ENCODE measurements at places on chromosomes 13 and 19.

DNA sequence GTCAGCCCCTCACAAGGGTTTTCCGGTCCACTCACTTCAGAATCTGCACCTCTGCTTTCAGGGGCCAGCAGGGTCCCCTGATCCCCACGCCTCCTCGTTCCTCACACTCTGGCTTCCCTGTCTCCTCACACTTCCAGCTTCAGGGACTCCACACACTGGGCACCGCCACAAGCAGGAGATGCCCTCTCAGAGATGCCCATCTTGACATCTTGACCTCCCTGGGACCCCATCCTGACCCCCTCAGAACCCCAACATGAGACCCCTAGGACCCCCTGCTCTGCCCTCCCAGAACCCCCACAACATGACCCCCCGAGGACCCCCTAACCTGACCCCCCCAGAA lies 2.7 kb downstream of the MAP2K2 start:
- H3K4me1 ChIP-seq: peaks cover 17% of the 10 kb centered on the region
- H3K27ac ChIP-seq: peak overlapping the region; percentile 72
- DNase-seq: no peak
- H3K27me3 ChIP-seq: peaks cover 2% of the 10 kb centered on the region
- H3K36me3 ChIP-seq: peaks cover 21% of the 10 kb centered on the region
- peak overlapping the region; percentile 44 for H3K4me3 ChIP-seq

- no peaks in the 10 kb centered on the region for H3K4me1 ChIP-seq
- no peaks in the 10 kb centered on the region for H3K36me3 ChIP-seq
- peaks cover 18% of the 10 kb centered on the region for H3K27me3 ChIP-seq
- no peak overlapping the region for H3K4me3 ChIP-seq
- no peak for DNase-seq
Measured at GRCh38 chr19:7327802-7328201, 20.9 kb upstream of the ARHGEF18 start.

GRCh38 chr19:51760697-51761356 lies at the start of gene FPR2:
FPR2 (plus strand) TSS chr19:51761180; CDS start chr19:51768659, 7,479 bp downstream.
- peaks cover 9% of the 10 kb centered on the region for H3K27me3 ChIP-seq
- no peak within 1 kb of the TSS for H3K27ac ChIP-seq
- H3K4me1 ChIP-seq: no peaks in the 10 kb centered on the region

- no peak for DNase-seq
- H3K4me1 ChIP-seq: peaks cover 5% of the 10 kb centered on the region
- no peak overlapping the region for H3K4me3 ChIP-seq
- peaks cover 12% of the 10 kb centered on the region for H3K27me3 ChIP-seq
- H3K36me3 ChIP-seq: no peaks in the 10 kb centered on the region
Measured at GRCh38 chr19:30061223-30062064, 119.4 kb downstream of the URI1 start.

DNA sequence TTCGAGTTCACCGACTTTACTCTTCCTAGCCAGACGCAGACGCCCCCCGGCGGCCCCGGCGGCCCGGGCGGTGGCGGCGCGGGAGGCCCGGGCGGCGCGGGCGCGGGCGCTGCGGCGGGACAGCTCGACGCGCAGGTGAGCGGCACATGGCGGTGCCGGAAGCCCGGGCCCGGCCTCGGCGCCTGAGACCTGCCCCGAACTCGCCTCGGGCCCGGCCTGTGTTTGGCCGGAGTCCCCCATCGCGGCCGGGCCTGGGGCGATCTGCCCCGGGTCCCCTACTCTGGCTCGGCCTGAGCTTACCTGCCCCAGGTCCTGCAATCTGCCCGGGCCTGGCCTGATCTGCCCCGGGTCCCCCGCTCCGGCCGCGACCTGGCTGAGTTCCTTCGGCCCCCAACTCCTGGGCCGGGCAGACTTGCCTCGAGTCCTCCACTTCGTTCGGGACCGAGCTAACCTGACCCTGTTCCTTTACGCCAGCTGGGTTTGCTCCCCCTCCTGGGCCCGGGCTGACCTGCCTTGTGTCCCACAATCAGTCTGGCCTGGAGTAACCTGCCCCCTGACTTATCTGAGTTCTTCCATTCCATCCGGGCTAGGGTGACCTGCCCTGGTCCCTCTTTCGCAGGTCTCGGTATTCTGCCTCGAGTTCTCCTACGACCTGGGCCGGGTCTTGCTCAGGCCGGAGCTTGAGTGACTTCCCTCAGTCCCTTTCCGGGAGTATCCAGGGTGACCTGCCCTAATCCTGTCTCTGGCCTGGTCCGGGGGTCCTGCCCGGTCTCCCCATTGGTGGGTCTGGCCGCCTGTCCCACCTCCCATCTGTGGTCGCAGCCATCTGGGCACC lies 764 bp downstream of the UPF1 start:
- H3K36me3 ChIP-seq: peaks cover 30% of the 10 kb centered on the region
- peak overlapping the region; percentile 96 for H3K27ac ChIP-seq
- H3K27me3 ChIP-seq: peaks cover 36% of the 10 kb centered on the region
- peaks cover 43% of the 10 kb centered on the region for H3K4me1 ChIP-seq
- peak; percentile 46 for DNase-seq

- H3K27me3 ChIP-seq: no peaks in the 10 kb centered on the region
- H3K4me1 ChIP-seq: no peaks in the 10 kb centered on the region
- no peak for DNase-seq
- H3K27ac ChIP-seq: no peak overlapping the region
- H3K4me3 ChIP-seq: no peak overlapping the region
Measured at GRCh38 chr13:67986234-67986633, 756.1 kb upstream of the PCDH9 start.

DNA sequence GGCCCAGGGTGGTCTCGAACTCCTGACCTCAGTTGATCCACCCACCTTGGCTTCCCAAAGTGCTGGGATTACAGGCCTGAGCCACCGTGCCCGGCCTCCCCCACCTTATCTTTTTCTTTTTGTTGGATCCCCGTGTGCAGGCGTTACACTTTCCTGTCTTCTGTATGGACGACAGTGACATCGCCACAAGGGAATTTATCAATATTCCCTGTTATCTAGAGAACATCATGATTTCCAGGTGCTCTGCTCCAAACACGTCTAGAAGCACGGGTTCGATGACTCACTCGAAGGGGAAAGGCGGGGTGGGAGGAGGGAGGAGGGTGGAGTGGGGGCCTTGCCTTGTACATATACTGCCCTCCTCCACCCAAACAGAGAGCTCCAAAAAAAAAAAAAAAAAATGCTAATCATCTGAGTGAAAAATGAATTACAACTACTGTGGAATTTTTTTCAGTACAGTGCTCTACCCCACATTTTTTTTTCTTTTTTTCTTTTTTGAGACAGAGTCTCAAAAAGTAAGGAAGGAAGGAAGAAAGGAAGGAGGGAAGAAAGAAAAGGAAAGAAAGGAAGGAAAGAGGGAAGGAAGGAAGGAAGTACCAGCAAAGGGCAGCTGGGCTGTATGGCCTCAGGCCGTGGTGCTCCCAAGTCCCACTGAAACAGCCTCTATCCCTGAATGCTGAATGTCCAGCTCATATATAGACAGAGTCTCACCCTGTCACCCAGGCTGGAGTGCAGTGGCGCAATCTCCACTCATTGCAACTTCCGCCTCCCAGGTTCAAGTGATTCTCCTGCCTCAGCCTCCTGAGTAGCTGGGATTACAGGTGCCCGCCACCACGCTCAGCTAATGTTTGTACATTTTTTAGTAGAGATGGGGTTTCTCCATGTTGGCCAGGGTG lies 36.8 kb downstream of the INSR start:
- no peaks in the 10 kb centered on the region for H3K36me3 ChIP-seq
- H3K4me1 ChIP-seq: peaks cover 22% of the 10 kb centered on the region
- no peak overlapping the region for H3K27ac ChIP-seq
- H3K27me3 ChIP-seq: peaks cover 12% of the 10 kb centered on the region

GRCh38 chr13:31674051-31674450 lies 65.3 kb upstream of the RXFP2 start:
- peaks cover 7% of the 10 kb centered on the region for H3K27me3 ChIP-seq
- H3K27ac ChIP-seq: no peak overlapping the region
- no peak overlapping the region for H3K4me3 ChIP-seq
- DNase-seq: no peak
- H3K36me3 ChIP-seq: peaks cover 2% of the 10 kb centered on the region

DNA sequence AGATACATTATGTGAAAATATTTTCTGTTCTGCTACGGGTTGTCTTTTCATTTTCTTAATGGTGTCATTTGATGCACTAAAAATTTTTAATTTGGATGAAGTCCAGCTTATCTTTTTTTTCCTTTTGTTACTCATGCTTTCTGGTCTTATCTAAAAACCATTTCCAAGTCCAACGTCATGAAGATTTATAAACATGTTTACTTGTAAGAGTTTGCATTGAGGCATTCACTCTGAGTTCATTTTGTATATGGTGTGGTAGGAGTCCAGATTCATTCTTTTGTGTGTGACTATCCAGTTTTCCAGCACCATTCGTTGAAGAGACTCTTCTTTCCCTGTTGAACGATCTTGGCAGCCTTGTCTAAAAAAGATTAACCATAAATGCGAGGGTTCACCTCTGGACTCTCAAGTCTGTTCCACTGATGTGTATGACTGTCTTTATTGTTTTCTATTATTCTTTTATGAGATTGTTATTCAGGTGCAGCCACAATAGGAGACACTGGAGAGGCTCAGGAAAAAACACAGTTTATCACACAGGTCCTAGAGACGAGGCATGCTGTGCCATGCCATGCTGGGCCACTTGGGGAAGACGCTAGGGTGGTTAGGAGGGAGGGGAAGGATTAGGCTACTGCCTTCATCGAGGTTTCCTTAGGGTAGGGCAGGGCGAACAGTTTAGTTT lies 35.0 kb downstream of the NAA16 start:
- peak overlapping the region; percentile 42 for H3K27ac ChIP-seq
- no peak overlapping the region for H3K4me3 ChIP-seq
- peaks cover 88% of the 10 kb centered on the region for H3K36me3 ChIP-seq
- H3K4me1 ChIP-seq: no peaks in the 10 kb centered on the region
- peaks cover 3% of the 10 kb centered on the region for H3K27me3 ChIP-seq
- DNase-seq: no peak
